CD4-positive, alpha-beta T cell treated with Interleukin-17A for 1 hour (primary cell): ENCODE measurements at places on chromosomes 11 and 22.
A peak's percentile ranks its signal among the peaks of the same experiment; 100 is the strongest.

DNA sequence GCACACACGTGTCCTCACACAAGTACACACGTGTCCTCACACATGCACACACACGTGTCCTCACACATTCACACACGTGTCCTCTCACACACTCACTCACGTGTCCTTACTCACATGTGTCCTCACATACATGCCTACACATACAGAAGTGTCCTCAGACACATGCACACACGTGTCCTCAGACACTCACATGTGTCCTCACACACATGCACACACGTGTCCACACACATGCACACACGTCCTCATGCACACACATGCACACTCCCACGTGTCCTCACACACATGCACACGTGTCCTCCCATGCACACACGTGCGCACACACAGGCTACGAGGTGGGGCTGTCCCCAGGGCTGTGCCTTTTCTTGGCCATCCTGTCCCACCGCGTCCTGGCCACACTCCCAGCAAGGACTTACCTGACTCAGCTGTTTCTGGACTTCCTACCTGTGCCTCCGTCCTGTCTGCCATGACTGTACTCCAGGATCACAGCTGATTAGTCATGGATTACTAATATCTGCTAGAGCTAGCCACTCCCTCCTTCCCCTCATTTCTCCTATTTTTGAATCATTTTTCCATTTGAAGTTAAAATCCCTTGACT lies 990.2 kb downstream of the BRD1 start:
- no peak for DNase-seq

- no peak for DNase-seq
Observed at GRCh38 chr11:111833524-111833923, 37.9 kb downstream of the ALG9 start.

- DNase-seq = peak; percentile 5
Observed at GRCh38 chr11:7495882-7496551, 10.7 kb downstream of the OLFML1 start.

DNA sequence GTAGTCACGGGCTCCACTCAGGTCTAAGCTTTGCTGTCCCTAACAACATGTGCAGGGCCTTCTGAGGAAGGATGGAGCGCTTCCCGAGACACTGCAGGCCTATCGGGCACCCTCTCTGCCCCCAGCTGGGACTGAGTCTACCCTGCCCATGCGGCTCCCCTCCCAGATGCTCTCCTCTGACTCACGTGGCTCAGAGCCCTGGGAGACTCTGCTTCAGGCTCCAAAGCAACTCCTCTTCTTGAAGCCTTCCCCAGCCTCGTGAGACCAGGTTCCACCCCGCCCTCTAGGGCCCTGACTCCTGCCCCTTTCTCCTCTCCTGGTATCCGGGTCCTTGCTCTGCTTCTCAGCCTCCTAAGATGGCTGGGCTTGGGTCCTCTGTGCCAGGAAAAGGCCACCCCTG lies 28.4 kb upstream of the ARFGAP3 start:
- DNase-seq = no peak

GRCh38 chr11:78981153-78981552 lies 406.5 kb upstream of the NARS2 start:
- no peak for DNase-seq

- no peak for DNase-seq
Observed at GRCh38 chr11:19938866-19939265, 221.4 kb downstream of the DBX1 start.

GRCh38 chr22:31185056-31185455 lies 25.1 kb downstream of the RNF185 start:
- no peak for DNase-seq

DNA sequence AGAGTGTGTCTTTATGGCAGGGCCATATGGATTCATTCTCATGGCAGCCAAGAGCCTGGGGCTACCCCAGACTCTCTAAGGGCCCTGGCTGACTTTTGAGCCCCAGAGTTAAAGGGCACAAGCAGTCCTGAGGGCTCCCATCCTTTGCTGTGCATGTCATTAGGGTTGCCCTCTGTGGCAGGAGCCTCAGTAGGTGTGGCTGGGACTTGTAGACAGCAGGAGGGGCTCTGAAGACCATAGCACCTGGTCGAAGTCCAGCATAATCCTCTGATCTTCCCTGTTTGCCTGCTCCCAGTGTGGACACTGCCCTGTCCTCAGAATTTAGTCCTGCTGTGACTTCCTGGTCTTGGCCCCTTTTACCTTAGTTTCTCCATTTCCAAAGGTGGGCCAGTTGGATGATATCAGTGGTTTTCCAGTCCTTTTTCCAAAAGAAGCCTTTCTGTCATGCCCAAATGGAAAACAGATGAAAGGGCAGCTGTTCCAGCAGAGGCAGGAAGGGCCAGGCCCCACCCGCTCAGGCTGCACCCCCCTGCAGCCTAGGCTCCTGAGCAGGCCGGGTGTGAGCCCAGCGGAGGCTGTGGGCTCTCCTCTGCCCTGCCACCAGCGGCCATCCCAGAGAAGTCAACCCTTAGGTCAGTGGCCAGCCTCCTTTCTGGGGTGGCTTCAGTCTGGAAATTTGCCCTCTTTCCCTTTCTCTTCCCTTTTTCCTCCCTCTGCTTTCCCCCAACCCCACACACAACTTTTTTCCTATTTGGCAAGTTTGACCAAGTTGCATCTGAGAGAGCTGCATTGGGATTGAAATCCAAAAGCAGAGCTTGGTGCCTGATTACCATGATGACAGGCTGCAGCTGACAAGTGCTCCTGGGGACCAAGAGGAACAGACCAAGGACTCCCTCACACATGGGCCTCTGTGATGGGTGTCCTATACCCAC lies 32.8 kb upstream of the SUSD2 start:
- DNase-seq = no peak

DNA sequence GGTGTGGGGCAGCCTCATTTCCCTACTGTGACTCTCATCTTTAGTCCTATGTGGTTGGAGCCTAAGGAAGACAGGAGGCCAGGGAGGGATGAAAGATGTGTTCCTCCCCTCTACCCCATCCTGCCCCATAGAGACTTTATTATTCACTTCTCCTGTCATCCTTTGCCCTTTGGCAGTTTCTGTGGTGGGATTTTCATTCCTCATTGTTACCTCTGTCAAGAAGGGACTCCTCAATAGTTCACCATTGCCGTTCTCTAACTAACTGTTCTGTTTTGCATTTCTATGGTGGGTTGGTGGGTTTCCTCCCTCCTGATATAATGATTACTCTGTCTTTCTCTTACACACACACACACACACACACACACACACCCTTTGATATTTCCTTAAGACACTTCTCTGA lies 202.3 kb downstream of the DSCAML1 start:
- DNase-seq = no peak

DNA sequence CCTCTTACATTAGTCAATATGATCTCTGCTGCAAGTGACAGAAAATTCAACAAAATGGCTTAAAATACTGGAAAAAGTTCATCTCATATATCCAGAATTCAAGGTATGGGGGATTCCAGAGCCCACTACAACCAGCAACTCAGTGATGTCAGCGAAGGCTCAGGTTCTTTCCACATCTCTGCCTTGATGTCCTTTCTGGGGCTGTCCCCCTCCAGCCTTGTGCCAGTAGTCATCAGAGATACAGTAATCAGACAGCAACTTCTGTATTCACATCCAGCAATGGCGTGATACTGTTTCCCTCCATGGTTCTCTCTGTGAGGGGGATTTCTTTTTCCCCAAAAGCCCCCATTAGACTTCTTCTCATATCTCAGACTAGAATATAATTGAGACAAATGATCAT lies 103.4 kb upstream of the USP47 start:
- no peak for DNase-seq

GRCh38 chr22:50303848-50304527 lies 3.5 kb downstream of the PLXNB2 start:
- peak; percentile 19 for DNase-seq

DNA sequence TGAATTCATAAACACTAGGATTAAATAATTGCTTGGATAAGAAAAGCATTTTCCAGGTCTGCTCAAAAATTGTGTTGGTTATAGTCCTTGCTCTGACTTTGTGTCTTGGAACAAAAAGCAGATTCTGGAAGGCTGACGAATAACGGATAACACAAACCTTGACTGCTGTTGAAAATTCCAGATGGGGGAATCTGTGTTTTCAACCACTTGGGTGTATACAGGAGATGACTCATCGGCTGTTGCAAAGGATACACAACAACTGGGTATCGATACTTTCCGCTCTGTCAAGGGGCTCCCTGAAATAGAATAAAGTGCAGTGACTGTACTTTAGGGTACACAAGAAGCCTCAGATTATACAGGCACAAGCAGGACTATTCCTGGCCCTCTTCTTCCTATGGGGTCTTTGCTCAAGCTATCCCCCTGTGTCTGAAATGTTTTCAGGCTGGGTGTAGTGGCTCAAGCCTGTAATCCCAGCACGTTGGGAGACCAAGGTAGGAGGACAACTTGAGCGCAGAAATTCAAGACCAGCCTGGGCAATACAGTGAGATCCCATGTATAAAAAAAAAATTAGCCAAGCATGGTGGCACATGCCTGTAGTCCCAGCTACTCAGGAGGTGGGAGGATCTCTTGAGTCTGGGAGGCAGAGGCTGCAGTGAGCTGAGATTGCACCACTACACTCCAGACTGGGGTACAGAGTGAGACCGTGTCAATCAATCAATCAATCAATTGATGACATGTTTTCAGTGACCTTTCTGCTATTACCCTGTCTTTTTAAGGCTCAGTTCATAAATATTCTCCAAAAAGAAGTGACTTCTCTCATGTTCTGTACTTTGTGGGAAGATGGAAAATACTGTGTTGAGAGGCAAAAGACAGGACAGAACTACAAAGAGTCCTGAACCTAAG lies 48.6 kb upstream of the UCP3 start:
- DNase-seq = no peak

- DNase-seq = peak; percentile 78
Observed at GRCh38 chr11:57345555-57346211, 7.5 kb downstream of the P2RX3 start.

- DNase-seq = no peak
Observed at GRCh38 chr11:69370984-69371709, 77.2 kb downstream of the MYEOV start.

- DNase-seq = no peak
Observed at GRCh38 chr11:77198440-77198849, 70.4 kb downstream of the MYO7A start.

DNA sequence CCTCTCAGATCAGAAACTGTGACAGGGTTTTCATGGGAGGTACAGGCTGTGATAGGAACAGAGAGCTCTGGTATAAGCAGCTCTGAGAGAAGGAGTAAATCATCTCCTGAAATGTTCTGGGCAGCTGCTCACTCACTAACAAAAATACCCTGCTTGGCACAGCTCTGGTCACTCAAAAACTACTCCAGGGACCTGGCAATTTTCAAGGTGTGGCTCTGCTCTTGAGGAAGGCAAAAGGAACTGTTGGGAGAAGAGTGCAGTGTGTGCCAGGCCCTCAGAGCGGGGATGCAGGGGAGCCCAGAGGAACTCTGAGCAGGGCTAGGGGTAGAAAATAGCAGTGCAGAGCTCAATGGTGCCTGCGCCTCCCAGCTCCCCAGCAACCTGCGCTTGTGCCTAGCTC lies 180.5 kb upstream of the ZBED5 start:
- no peak for DNase-seq

DNA sequence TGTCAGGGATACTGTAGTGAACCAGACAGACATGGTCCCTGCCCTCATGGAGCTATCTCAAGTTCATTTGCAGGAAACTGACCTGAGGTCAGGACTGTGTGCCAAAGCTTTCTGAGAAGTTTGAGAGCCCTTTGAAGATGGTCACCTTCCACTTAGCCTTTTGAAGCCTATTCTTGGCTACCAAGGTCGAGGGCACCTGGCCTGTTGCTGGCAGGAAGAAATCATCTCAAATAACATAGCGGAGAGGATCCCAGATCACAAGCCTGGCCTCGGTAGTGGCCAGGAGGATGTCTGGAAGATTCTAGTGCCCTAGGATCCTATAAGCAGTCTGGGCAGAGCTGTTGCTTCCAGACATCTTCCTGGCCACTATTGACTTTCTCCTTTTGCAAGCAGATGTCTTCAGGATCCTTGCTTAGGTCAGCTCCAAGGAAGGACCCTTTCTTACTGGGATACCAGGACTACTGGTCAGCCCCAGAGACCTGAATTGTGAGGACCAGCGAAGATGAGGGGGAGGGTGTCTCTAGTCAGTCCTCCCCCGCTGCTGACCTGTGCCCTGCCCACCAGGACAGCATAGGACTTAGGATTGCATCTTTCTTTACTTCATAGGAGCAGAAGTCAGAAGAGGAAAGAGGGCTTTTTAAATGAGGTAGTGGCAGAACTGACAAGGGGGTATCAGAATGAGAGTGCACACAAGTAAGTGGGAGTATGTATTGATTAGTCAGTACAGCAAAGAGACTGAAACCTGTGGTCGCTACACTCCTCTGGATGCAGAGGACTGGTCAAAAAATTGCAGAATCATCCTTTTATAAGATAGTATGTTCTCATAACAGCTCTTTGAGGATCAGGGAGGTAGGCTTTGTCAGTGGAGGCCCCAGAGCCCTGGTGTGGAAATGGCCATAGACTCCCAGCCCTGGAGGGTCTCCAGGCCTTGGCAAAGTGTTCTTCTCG lies 94.8 kb downstream of the TEAD1 start:
- DNase-seq = no peak

- DNase-seq = no peak
Observed at GRCh38 chr11:114501901-114502300, 57.8 kb downstream of the NXPE1 start.

DNA sequence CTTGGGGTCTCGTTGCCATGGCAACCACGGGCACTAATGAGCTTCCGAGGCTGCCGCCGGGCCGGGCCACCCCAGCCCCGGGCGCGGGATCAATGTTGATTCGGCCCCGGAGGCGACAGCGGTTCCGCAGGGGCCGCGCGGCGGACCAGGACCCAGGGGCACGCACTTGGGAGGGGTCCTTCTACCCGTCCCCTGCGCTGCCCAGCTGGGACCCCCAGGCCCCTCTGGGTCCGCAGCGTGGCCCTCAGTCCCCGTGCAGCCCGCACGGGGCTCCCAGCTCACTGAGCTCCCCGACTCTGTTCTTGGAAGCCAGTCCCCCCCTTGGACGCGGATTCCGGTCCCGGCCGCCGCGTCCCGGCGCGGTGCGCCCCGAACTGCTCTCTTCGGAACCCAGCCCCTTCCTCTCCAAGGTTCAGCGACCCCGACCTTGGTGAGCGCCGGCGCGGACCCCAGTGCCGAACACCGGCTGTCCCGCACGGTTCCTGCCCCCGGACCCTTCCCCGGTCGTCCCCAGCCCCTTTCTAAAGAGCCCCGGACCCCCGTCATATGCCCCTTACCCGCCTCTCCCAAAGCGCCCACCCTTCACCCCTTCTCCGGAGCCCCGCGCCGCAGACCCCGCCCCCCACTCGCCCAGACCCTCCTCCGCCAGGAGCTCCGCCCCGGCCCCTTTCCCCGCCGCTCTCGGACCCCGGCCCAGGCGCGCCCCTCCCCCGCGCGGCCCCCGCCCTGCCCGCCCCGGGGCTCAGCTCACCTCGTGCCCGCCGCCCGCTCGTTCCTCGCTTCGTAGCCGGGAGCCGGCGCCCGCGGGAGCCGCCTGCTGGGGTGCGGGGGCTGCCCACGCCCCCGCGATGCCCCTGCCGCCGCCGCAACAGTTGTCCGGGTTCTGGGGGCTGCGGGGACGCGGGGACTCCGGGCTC lies 18.3 kb upstream of the SHISAL1 start:
- DNase-seq = no peak

DNA sequence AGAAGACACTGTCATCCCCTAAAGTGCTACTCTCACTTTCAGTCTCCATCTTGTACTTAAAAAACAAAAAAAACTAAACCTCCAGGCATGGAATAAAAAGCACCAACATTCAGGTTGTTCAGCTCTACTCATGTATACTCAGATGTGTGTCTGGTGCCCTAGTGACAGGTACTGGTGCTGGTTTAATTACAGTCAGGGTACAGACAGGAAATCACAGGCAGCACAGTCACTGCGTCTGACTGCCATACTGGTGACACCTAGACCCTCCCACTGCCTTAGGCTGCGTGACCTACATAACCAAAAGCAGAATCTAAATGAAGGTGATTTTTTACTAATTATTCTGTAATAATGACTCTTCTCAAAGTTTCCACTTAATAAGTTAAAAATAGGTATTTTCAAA lies at the start of gene ARHGAP32:
TSS of gene ARHGAP32 (minus strand) at position 176 of the 400 bp plus-strand sequence. CDS start at position 49, 127 bp downstream.
- DNase-seq = no peak
